ENCODE measurements at places on chromosomes 5 and 9.

DNA sequence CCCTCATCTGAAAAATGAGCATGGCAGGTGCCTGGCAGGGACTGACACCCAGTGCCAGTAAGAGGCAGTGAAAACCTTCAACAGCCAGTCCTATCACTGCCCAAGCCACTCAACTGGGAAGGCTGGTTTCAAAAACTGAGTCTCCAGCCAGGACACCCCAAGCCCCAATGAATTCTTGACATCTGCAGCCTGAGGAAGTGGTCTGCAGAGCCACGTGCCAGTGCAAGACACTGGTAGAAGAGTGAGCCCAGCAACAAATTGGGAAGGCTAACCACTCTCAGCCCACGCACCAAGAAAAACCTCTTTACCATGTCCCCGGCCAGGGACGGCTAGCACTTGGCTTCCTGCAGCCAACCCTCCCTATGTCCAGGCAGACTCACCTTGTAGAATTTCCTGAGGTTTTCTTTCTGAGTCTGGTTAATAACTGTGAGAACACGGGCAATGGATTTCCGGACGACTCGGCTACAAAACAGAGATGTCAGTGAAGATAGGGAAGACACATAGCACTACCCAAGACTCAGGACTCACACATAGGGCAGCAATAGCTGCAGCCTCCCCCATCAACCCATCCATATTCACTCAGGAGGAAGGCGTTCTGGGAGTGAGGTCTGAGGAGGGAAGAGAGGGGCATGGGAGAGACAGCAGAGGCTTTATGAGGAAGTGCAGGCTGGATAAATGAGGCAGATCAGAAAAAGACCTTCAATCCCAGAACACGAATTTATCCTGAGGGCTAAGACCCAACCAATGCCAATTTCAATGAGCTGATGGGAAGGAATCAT lies 1.8 kb downstream of the RPL35 start:
- DNase-seq, result no peak
- H3K27ac ChIP-seq, result peak overlapping the region; percentile 95
- H3K4me3 ChIP-seq, result peak overlapping the region; percentile 85
- H3K27me3 ChIP-seq, result no peaks in the 10 kb centered on the region
- H3K36me3 ChIP-seq, result peaks cover 13% of the 10 kb centered on the region

- H3K36me3 ChIP-seq, result no peaks in the 10 kb centered on the region
- no peak overlapping the region for H3K4me3 ChIP-seq
- H3K27me3 ChIP-seq, result no peaks in the 10 kb centered on the region
- no peak for DNase-seq
Observed at GRCh38 chr5:128163991-128164390, 80.4 kb downstream of the SLC12A2 start.

- no peak overlapping the region for H3K4me3 ChIP-seq
- no peak overlapping the region for H3K27ac ChIP-seq
- H3K4me1 ChIP-seq, result peaks cover 4% of the 10 kb centered on the region
- H3K27me3 ChIP-seq, result no peaks in the 10 kb centered on the region
- no peaks in the 10 kb centered on the region for H3K36me3 ChIP-seq
- DNase-seq, result no peak
Observed at GRCh38 chr5:34676416-34676815, 20.3 kb downstream of the RAI14 start.

GRCh38 chr5:77632526-77633206 lies 5.8 kb downstream of the OTP start:
- no peaks in the 10 kb centered on the region for H3K27me3 ChIP-seq
- DNase-seq, result no peak
- 0 out of 2 replicates have a peak, but pooled peaks cover 4% of the 10 kb centered on the region for H3K4me1 ChIP-seq
- no peak overlapping the region for H3K4me3 ChIP-seq
- H3K27ac ChIP-seq, result no peak overlapping the region
- no peaks in the 10 kb centered on the region for H3K36me3 ChIP-seq

DNA sequence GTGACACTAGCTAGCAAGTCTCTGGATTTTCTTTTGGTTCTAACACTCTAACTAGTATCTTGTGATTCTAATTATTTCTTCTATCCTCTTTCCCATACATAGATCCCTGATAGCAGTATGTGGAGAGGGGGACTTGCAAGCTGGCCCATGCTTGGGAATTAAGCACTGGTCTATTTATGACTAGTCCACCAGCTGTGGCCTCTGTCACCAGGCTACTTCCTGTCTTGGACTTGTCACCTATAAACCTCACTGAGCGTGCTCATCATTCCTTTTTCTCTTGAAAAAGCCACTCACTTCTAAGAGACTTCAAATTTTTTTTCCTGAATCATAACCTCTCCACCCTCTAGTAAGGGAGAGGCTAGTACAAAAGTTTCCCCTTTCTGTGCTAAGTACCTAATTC lies 32.3 kb upstream of the MAMDC2 start:
- no peaks in the 10 kb centered on the region for H3K27me3 ChIP-seq
- H3K4me1 ChIP-seq, result no peaks in the 10 kb centered on the region
- DNase-seq, result no peak
- no peak overlapping the region for H3K27ac ChIP-seq

- H3K4me3 ChIP-seq, result no peak overlapping the region
- no peaks in the 10 kb centered on the region for H3K27me3 ChIP-seq
- no peak for DNase-seq
- no peaks in the 10 kb centered on the region for H3K4me1 ChIP-seq
- H3K36me3 ChIP-seq, result no peaks in the 10 kb centered on the region
- no peak overlapping the region for H3K27ac ChIP-seq
Observed at GRCh38 chr5:22390888-22391287, 462.3 kb downstream of the CDH12 start.

- H3K27ac ChIP-seq, result no peak overlapping the region
- H3K36me3 ChIP-seq, result no peaks in the 10 kb centered on the region
- no peak for DNase-seq
- no peak overlapping the region for H3K4me3 ChIP-seq
- H3K27me3 ChIP-seq, result no peaks in the 10 kb centered on the region
Observed at GRCh38 chr9:126058591-126058990, 268.0 kb upstream of the MVB12B start.

GRCh38 chr5:78221964-78222451 lies 72.5 kb downstream of the AP3B1 start:
- no peaks in the 10 kb centered on the region for H3K27me3 ChIP-seq
- H3K27ac ChIP-seq, result no peak overlapping the region
- H3K4me3 ChIP-seq, result no peak overlapping the region
- peak; percentile 33 for DNase-seq
- H3K4me1 ChIP-seq, result no peaks in the 10 kb centered on the region

- no peaks in the 10 kb centered on the region for H3K27me3 ChIP-seq
- DNase-seq, result no peak
- H3K27ac ChIP-seq, result no peak overlapping the region
- H3K4me1 ChIP-seq, result peaks cover 12% of the 10 kb centered on the region
- no peak overlapping the region for H3K4me3 ChIP-seq
- H3K36me3 ChIP-seq, result no peaks in the 10 kb centered on the region
Observed at GRCh38 chr9:127177231-127177630, 54.8 kb upstream of the ANGPTL2 start.

DNA sequence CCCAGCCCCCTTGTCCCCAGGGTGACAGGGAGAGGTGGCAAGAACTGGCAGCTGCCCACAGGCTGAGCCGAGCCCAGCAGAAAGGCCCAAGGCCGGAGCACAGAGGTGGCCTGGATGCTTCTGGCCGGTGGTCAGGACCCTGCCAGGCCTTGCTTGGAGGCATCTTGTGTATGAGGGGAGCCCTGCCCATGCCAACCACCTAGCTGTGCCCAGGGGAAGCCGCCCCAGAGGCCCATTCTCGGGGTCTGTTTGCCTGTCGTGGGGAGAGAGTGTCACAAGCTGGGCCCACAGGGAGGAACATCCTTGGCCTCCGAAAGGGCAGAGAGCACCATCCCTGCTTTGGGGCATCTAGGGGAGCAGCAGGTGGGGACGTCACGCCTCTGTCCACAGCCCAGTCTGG lies 10.0 kb downstream of the NKD2 start:
- no peak overlapping the region for H3K27ac ChIP-seq
- DNase-seq, result no peak
- H3K27me3 ChIP-seq, result no peaks in the 10 kb centered on the region

DNA sequence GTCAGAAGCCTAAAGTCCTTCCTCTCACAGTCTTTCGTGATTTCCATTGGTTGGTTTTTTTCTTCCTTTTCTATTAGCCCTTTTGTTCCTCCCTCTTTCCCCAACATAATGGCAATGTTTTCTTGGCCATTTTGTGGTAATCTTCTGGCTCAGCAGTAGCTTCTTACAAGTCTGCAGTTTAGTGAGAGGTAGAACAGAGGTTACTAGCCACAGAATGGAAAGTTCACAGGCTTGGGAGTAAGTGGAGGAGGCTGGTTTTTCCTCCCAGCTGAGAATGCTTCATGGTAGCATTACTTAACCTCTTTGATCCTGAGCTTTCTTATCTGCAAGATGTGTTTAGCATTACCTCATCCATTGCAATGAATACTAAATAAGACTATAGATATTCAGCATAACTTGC lies 346.9 kb downstream of the NFIB start:
- no peak for DNase-seq
- H3K27me3 ChIP-seq, result no peaks in the 10 kb centered on the region
- H3K4me3 ChIP-seq, result no peak overlapping the region
- H3K27ac ChIP-seq, result no peak overlapping the region
- no peaks in the 10 kb centered on the region for H3K36me3 ChIP-seq

DNA sequence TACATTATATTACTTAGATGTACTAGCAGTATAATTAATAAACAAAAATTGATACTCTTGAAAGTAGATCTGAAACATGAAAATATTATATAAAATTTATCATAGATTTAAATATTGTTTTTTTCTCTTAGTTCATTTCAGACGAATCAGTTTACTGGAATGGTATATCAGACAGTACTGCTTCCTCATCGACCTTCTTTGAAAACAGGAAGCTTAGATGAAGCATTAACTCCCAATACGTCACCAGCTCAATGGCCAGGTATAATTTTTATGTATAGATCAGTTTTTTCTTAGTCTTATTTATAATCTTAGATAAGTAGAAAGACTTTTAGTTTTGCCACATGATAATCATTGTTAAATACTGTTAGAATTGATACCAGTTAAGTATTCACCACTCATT lies 106.3 kb downstream of the DMXL1 start:
- H3K27ac ChIP-seq, result no peak overlapping the region
- H3K4me1 ChIP-seq, result no peaks in the 10 kb centered on the region
- no peaks in the 10 kb centered on the region for H3K27me3 ChIP-seq
- no peak overlapping the region for H3K4me3 ChIP-seq
- DNase-seq, result no peak
- H3K36me3 ChIP-seq, result no peaks in the 10 kb centered on the region

GRCh38 chr9:121645853-121646807 lies 5.3 kb upstream of the DAB2IP start:
- no peak overlapping the region for H3K27ac ChIP-seq
- H3K4me3 ChIP-seq, result no peak overlapping the region
- H3K36me3 ChIP-seq, result no peaks in the 10 kb centered on the region
- DNase-seq, result no peak

DNA sequence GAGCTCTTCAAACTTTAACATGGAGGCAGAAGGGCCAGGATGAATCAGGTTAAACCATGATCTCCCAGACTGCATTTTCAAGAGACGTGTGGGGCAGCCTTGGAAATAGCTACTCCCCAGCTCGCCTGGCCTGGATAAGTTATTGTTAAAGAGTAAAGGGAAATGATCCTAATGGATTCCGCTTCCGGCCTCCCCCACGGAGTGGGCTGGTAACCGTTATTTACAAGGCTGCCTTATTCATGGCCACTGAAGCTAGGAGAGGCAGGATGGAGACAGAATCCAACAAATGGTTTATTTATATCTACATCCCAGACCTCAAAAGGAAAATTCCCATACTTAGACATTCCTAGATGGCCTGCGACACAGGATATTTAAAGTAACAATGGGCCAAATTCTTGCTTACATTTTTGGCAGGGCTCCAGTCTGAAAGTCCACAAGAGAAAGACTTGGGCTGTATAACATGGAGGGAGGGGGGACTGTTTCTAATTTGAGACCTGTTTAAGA lies 27.9 kb downstream of the SPRY4 start:
- no peak overlapping the region for H3K4me3 ChIP-seq
- no peak for DNase-seq
- H3K27ac ChIP-seq, result no peak overlapping the region
- H3K4me1 ChIP-seq, result peaks cover 3% of the 10 kb centered on the region
- no peaks in the 10 kb centered on the region for H3K27me3 ChIP-seq

DNA sequence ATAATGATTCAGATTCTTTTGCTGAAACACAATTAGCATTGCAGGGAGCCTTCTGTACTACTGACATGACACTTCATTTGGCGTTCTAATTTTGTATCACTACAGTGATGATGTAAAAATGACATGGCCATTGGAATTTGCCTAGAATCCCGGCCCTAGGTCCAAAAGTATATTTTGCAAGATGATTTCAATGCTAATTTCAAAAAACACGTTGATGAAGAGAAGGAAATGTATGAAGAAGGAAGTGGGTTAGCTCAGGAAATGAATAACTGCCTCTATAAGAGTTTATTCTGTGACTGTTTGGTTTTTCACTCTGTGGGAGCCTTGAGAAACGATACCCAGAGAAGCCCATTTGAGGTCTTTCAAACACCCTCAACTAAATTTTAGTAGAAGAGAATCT lies 59.3 kb downstream of the OSTF1 start:
- H3K27ac ChIP-seq, result no peak overlapping the region
- no peak overlapping the region for H3K4me3 ChIP-seq
- no peaks in the 10 kb centered on the region for H3K4me1 ChIP-seq
- no peak for DNase-seq
- H3K36me3 ChIP-seq, result no peaks in the 10 kb centered on the region
- no peaks in the 10 kb centered on the region for H3K27me3 ChIP-seq

DNA sequence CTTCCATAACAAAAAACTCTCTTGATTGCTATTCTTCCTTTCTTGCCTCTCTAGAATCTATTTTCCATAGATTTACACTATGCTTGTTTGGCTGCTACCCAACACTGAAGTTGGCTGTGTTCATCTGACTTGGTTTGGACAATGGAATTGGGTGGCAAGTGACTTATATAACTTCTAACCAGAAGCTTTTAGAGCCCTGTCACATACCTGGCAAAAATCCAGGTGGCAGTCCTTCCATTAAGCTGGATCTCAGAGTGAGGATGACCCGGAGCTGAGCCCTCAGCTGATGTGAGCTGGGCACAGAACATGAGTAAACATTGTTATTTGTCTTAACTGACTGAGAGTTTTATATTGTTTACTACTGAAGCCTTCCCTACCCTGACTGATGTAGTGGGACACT lies 225.7 kb downstream of the TLR4 start:
- no peak for DNase-seq
- no peaks in the 10 kb centered on the region for H3K36me3 ChIP-seq
- H3K27ac ChIP-seq, result no peak overlapping the region
- H3K4me1 ChIP-seq, result no peaks in the 10 kb centered on the region

DNA sequence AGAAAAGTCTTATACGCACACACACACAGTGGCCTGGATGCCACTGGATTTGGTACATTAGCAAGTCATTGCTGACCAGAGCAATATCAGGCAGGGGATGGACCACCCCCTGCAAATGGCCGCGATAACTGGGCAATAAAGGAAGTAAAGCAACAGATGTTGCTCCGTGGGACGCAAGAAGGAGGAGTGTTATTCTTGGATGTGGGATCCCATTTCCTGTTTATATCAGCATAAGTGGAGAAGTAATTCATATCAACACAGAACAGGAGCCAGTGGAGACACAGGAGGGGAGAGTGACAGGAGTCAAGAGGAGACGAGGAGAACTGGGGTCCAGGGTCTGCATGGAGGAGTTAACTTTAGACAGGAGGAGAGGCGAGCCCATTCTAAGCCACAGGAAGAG lies 18.4 kb downstream of the RUFY1 start:
- H3K4me3 ChIP-seq, result no peak overlapping the region
- DNase-seq, result no peak
- no peaks in the 10 kb centered on the region for H3K4me1 ChIP-seq
- H3K27ac ChIP-seq, result no peak overlapping the region
- H3K27me3 ChIP-seq, result no peaks in the 10 kb centered on the region
- H3K36me3 ChIP-seq, result peaks cover 2% of the 10 kb centered on the region

GRCh38 chr9:90830051-90830450 lies 28.4 kb downstream of the SYK start:
- no peak overlapping the region for H3K4me3 ChIP-seq
- H3K36me3 ChIP-seq, result no peaks in the 10 kb centered on the region
- H3K27ac ChIP-seq, result no peak overlapping the region
- no peak for DNase-seq
- H3K4me1 ChIP-seq, result no peaks in the 10 kb centered on the region

All from Caco-2 (cell line).